Osteocyte (in vitro differentiated cells): ENCODE measurements at places on chromosomes 1 and 21. TPM values are rescaled to one million over a fixed set of nuclear protein-coding genes. Genes with fewer than 3 reads are reported as not detected.

GRCh38 chr1:13832536-13832935 lies 132.5 kb downstream of the PRDM2 start:
- no peak for DNase-seq

DNA sequence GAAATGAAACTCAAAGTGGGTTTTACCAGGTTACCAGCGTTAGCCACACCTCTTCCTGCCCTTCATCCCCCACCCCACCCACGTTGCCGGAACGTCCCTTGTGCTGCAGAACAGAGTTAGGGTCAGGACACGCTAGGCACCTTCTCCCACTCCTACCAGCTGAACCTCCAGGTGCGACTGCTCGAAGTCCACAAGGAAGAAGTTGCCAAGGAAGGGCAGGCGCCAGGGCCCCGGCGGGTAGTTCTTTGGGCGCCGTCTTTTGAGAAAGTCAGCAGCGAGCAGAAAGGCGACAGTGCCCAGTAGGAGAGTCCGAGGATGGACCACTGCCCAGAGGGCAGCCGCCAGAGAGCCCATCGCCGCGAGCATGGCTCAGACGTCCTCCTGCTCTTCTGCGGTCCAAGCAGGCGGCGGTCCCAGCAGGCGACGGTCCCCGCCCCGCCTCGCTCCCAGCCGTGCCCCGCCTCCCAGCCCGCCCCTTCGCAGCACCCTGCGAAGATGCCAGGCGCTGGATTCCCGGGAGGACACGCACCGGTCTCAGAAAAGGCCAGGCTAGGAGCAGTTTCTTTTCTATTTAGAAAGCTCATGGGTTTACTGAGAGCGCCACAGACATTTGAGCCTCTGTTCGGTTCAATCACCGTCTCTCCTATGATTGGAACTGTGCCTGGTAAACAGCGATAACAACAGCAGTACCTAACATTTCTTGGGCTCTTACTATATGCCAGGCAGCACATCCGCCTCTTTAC lies at the start of gene CYP2J2:
TSS of gene CYP2J2 (minus strand) at position 393 of the 743 bp plus-strand sequence. CDS start at position 366, 27 bp downstream.
- no peak for DNase-seq

DNA sequence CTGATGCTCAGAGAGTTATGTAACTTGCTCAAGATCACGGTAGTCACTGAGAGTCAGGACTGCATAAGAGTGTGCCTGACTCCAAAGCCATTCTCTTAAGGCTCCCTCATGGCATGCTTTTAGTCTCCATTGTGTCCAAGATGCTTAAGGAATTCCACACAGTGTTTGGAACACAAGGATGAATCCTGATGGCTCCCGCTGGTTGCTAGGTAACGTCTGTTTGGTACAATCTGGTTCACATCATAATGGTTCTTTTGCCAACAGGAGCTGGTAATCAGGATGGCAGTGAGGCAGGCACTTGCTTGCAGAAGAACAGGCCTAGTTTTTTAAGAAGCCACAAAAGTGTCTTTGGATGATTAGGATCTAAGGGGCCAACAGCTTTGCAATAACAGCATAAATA lies 436.5 kb upstream of the DAB1 start:
- no peak for DNase-seq

- DNase-seq, result no peak
Observed at GRCh38 chr1:59707178-59707791, 107.5 kb upstream of the HOOK1 start.

The KLF17 gene
- total RNA-seq, result not detected in 2 replicates

The FABP3 gene
- total RNA-seq, result 27.1 and 30.0 TPM in 2 replicates

The SHISAL2A gene
- not detected in 2 replicates for total RNA-seq
